ENCODE measurements at places on chromosomes 3 and 15.

DNA sequence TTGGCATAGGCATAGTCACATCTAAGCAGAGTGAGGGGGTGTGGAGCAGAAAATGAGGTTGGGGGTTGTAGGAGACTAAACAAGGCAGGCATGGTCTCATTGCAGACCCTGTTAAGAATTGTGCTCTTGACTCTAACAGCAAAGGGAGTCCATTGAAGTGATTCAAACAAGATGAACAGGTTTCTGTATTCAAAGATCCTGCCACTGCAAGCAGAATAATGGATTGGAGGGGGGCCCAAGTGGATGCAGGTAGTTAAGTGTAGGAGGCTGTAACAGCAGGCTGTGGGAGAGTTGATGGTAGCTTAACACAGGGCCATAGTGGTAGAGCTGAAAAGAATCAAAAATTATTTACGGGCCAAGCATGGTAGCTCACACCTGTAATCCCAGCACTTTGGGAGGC lies 34.4 kb downstream of the CASR start:
- no peak for DNase-seq

GRCh38 chr3:140424726-140425125 lies 253.1 kb upstream of the TRIM42 start:
- DNase-seq, result no peak

- DNase-seq, result no peak
Observed at GRCh38 chr15:23854203-23854911, 167.3 kb upstream of the NDN start.

DNA sequence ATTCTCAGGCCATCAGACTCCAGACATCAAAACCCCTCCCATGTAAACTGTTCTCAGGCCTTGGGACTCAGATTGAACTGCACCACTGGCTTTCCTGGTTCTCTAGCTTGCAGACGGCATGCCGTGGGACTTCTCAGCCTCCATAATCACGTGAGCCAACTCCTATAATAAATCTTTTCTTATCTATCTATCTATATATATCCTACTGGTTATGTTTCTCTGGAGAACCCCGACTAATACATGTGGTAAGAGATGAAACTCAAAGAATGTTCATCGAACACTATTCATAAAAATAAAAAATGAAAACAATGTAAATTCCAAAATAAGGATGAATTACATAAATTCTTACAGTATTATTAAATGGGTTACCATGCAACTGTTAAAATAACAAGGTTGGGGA lies 84.5 kb upstream of the NTRK3 start:
- DNase-seq, result no peak

Data from putamen (tissue), 1 donor.